Mesendoderm (in vitro differentiated cells): ENCODE measurements at places on chromosomes 2 and 18.

DNA sequence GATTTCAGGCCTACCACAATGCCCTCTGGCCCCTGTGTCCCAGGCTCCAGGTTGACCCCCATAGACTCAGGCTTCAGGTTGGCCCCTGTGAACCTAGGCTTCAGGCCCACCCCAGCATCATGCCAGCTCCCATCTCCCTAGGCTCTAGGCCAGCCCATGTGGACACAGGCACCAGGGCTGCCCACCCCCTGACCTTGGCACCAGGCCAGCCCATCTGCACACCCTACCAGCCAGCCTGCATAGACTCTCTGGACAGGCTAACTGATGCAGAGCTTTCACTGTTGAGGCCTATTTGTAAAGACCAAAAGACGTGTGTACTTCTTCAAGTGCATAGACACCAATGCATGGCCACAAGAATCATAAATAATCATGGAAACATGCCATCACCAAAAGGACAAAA lies 83.9 kb downstream of the VAPA start:
- H3K27ac ChIP-seq, result no peak overlapping the region
- no peaks in the 10 kb centered on the region for H3K4me1 ChIP-seq
- no peaks in the 10 kb centered on the region for H3K36me3 ChIP-seq
- no peak for DNase-seq
- no peaks in the 10 kb centered on the region for H3K27me3 ChIP-seq
- H3K4me3 ChIP-seq, result no peak overlapping the region

DNA sequence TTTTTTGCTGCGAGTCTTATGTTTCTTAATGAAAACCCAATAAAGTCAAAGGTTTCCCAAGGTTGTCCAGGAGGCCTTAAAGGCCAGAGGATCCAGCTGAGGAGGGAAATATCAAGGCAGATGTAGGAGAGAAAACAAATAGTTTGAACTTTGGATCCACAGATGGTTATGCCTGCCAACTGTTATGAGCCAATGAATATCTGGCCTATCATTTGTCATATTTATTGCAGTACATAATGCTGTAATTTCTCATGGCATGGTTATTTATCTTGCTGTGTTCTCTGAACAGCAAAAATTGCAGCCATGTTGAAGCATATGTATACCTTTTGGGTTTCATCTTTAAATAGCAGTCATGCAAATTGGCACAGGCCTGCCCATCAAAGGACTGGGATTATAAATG lies 38.2 kb upstream of the CAVIN2 start:
- H3K27ac ChIP-seq, result no peak overlapping the region
- H3K4me3 ChIP-seq, result no peak overlapping the region
- DNase-seq, result no peak
- H3K4me1 ChIP-seq, result no peaks in the 10 kb centered on the region
- H3K27me3 ChIP-seq, result no peaks in the 10 kb centered on the region

GRCh38 chr18:21101172-21101571 lies 10.4 kb downstream of the ROCK1 start:
- no peak overlapping the region for H3K4me3 ChIP-seq
- H3K27me3 ChIP-seq, result no peaks in the 10 kb centered on the region
- no peak overlapping the region for H3K27ac ChIP-seq
- DNase-seq, result no peak
- H3K36me3 ChIP-seq, result no peaks in the 10 kb centered on the region

DNA sequence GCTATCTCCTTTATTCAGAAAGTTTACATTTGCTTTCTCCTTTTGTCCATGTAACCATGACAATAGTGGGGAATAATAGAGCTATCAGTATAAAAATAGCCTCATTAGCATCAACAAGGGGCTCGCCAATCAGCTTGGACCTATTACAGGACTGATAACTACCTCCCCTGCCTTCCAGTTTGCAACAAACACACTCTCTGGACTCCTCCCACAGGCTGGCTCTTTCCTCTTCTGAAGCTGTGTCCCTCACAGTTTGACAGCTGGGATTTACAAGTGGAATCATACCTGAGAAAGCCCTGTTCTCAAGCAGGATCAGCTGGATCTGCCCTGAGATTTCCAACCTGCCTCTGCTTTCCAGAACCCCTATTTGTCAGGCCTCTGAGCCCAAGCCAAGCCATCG lies 162.5 kb downstream of the GRB14 start:
- H3K36me3 ChIP-seq, result no peaks in the 10 kb centered on the region
- H3K4me3 ChIP-seq, result no peak overlapping the region
- no peak overlapping the region for H3K27ac ChIP-seq

DNA sequence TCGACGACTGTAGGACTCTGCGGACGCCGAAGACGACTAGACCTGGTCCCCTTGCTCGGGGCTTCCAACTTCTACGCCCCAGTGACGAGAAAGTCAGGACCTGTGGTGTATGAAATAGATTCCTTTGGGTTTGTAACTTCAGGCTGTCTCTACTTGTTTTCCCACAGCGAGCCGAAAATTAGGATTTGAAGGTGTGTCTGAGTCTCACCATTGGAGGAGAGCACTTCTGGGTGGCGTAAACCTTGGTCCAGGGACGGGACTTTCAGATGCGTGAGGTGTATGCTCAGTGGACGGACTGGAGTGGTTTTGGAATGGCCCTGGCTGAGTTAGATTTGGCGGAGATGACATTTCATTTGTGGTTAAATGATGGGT lies 1.3 kb downstream of the BIRC6 start:
- H3K27ac ChIP-seq, result peak overlapping the region; percentile 6
- DNase-seq, result peak; percentile 42
- H3K4me3 ChIP-seq, result peak overlapping the region; percentile 71
- no peaks in the 10 kb centered on the region for H3K36me3 ChIP-seq

DNA sequence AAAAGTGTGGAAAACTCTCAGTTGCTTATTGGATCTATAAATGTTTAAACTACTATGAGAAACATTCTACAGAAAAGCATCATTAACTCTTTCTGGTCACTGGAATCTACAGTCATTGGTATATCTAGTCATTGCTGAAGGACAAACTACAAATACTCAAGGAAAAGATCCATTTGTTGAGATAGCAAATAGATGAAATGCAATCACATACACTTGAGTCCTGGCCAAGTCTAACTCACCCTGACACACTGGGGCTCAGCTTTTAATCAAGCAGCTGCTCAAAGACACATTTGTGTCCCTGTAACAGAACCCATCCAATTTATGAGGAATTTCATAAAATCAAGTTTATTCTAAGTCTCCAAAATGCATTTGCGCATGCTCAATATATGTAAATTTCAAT lies 68.7 kb downstream of the CDH2 start:
- H3K4me3 ChIP-seq, result no peak overlapping the region
- no peaks in the 10 kb centered on the region for H3K36me3 ChIP-seq
- no peaks in the 10 kb centered on the region for H3K27me3 ChIP-seq
- H3K27ac ChIP-seq, result peak overlapping the region; percentile 88

DNA sequence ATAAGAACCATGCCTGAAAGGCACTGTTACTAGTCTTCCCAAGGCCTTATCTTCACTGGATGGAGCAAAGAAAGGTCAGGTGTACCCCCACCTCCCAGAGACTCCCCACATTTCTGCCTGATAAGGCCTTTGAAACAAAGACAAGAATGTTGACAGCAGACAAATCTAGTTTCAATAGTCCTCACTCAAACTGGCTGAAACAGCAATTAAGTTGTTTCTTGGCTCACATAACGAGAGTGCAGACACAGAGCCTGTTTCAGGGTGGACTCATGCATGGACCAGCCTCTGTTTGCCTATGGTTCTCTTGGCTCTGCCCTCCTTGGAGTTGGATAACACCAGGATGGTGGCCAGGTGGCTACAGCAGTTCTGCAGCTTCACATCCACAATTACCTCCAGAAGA lies 7.5 kb upstream of the CFAP221 start:
- peaks cover 5% of the 10 kb centered on the region for H3K4me1 ChIP-seq
- no peak for DNase-seq
- no peak overlapping the region for H3K4me3 ChIP-seq
- no peaks in the 10 kb centered on the region for H3K36me3 ChIP-seq

- H3K27me3 ChIP-seq, result no peaks in the 10 kb centered on the region
- DNase-seq, result no peak
- H3K36me3 ChIP-seq, result no peaks in the 10 kb centered on the region
Observed at GRCh38 chr18:24603151-24603550, 142.7 kb downstream of the HRH4 start.

DNA sequence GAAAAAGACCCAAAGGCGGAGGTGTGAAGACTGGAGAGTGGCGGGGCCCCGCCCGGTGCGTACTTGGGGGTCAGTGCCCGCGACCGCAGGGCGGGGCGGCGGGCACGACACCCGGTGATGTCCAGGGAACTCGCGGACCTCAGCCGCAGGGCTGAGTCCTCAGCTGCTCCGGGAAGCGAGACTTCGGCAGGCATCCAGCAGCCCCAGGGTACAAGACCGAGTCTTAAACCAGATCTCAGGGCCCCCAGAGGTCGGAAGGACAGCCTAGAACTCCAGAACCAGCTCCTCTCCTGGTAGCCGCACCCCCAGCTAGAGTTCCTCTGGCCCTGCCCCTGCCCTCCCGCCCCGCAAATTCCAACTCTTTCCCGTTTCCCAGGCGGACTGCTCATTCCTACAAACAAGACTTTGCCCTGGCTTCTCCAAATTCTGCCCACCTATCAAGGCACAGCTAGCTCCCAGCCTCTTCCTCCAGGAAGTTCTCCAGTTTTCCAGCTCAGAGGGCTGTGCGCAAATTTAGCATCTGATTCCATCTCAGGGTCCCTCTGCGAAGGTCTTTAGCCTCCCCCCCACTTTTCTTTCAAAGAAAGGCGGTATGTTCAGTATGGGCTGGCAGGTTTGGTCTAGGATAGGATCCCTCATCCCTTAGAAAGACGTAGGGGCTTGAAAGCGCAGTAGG lies 26.0 kb upstream of the NOTO start:
- peaks cover 2% of the 10 kb centered on the region for H3K4me1 ChIP-seq
- peak overlapping the region; percentile 0 for H3K4me3 ChIP-seq
- H3K27ac ChIP-seq, result no peak overlapping the region
- DNase-seq, result peak; percentile 37

GRCh38 chr2:100352521-100352920 lies 30.2 kb upstream of the LONRF2 start:
- H3K36me3 ChIP-seq, result no peaks in the 10 kb centered on the region
- no peak overlapping the region for H3K4me3 ChIP-seq
- H3K4me1 ChIP-seq, result no peaks in the 10 kb centered on the region
- no peaks in the 10 kb centered on the region for H3K27me3 ChIP-seq
- no peak overlapping the region for H3K27ac ChIP-seq

GRCh38 chr2:180325416-180326120 lies 318.5 kb upstream of the CWC22 start:
- H3K4me1 ChIP-seq, result peaks cover 2% of the 10 kb centered on the region
- H3K27me3 ChIP-seq, result no peaks in the 10 kb centered on the region
- no peaks in the 10 kb centered on the region for H3K36me3 ChIP-seq
- DNase-seq, result no peak
- H3K4me3 ChIP-seq, result no peak overlapping the region

DNA sequence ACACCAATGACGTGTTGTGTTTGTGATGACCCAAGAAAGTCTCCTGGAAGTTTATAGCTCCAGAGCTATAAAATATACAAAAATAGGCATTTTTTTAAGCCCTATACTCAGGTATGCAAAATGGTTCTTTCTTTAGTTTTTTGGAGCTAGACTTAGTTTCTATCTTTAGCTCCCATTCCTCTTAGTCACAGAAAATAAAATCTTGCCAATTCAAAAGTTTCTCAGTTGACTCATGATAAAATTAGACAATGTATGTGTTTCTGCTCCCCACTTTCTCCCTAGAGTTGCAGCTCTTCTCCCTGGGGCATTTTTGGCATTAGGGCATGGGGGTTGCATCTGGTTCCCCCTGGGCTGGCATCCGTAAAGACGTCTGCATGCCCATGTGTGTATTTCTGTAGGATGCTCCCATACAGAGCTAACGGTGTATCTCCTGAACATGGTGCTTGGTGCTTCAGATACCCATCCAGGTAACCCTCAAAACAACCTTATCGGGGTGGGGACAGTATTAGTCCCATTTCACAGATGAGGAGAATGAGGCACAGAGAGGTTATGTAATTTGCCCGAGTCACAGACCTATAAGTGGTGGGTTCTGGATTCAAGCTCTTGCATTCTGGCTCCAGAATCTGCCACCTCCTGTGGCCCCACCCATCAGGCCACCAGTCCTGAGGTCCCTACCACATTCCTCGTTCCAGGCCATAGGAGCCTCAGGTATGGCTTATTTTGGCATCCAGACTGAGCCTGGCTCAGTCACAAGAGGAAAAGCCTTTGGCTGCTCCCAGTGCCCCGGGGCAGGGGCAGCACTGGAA lies 43.1 kb upstream of the ASAP2 start:
- H3K27me3 ChIP-seq, result no peaks in the 10 kb centered on the region
- no peak overlapping the region for H3K27ac ChIP-seq
- no peaks in the 10 kb centered on the region for H3K4me1 ChIP-seq
- DNase-seq, result no peak
- H3K4me3 ChIP-seq, result no peak overlapping the region

GRCh38 chr2:146939991-146940685 lies 904.7 kb upstream of the ACVR2A start:
- no peak overlapping the region for H3K27ac ChIP-seq
- no peaks in the 10 kb centered on the region for H3K36me3 ChIP-seq
- no peak overlapping the region for H3K4me3 ChIP-seq

DNA sequence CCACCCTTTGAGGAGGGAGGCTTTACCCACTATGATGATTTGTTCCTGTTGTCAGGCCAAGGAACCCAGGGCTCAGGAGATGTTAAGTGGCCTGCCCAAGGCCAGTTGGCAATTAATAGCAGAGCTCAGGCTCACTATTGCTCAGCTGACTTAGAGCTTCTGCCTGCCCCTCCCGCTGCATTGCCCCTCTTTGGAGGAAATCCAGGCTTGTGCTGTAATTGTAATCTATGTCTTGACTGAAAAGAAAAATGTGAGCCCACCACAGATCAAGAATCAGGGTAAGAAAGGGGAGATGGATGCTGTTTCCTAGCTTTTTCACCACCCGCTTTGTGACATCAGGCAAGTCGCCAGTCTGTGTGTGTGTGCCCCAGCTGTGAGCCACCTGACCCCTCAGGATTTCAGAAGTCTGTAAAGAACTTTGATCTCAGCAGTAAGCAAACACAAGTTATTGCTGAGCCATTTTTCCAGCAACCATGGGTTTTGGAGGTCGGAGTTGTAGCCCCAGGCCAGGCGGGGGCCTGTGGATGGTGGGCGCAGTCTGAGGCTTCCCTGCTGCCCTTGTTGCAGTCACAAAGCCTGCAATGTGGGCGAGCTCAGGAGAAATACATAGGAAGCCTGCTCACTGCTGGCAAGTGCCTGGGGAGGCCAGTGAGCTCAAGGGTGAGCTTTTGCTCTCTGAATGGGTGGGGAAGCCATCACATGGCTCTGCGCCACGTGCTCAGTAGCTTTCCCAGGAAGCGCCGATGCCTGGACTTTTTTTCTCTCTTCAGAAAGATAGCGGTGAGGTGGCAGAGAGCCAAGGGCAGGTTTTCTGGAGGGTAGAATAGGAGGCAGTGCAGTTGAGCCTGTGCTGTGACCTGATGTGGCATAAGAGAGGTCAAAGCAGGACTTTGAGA lies 6.1 kb downstream of the CABLES1 start:
- H3K27me3 ChIP-seq, result no peaks in the 10 kb centered on the region
- peaks cover 10% of the 10 kb centered on the region for H3K4me1 ChIP-seq
- no peak overlapping the region for H3K27ac ChIP-seq
- no peak for DNase-seq
